GM12865 (cell line): ENCODE measurements at places on chromosomes 7 and 10.

- no peak for DNase-seq
Measured at GRCh38 chr10:35633006-35633980, 8.8 kb downstream of the FZD8 start.

DNA sequence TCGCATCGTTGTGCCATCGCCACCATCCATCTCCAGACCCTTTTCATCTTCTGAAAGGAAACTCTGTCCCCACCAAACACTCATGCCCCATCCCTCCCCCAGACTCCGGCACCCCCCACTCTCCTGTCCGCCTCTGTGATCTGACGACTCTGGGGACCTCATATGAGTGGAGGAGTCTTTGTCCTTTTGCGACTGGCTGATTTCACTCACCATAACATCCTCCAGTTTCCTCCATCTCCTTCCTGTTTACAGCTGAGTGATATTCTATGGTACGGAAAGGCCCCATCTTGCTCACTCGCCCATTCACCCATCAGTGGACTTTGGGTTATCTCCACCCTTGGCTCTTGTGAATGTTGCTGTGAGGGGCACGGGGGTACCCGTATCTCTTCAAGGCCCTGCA, 11.8 kb upstream of the INSIG1 start:
- DNase-seq: peak; percentile 34

DNA sequence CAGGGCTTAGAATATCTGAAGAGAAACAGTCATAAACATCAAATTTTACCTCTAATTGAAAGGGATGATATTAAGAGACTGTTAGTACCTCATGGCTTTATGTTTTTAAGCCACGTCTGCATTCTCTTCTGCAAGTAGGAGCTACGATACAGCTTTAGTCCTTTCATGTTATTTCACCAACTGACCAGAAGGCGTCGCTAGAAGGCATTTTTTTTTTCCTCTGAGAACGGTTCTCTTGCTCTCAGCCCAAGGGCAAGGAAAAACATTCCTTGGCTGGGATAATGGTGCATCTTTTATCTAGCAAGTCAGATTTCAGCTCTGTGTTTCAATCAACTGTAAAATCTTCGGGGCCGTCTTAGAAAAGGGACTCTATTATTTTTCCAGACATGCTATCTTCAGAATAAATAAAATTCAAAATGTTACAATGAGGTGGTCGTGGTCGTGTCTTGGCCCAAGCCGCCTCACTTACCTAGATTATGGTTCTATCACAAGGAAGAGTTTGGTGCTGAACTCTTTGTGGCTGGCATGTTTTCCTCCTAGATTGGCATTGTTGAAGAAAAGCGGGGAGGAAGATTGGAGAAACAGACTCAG, 41.6 kb upstream of the LYZL2 start:
- peak; percentile 69 for DNase-seq

GRCh38 chr10:103499881-103500280, 6.4 kb downstream of the NEURL1 start:
- no peak for DNase-seq

DNA sequence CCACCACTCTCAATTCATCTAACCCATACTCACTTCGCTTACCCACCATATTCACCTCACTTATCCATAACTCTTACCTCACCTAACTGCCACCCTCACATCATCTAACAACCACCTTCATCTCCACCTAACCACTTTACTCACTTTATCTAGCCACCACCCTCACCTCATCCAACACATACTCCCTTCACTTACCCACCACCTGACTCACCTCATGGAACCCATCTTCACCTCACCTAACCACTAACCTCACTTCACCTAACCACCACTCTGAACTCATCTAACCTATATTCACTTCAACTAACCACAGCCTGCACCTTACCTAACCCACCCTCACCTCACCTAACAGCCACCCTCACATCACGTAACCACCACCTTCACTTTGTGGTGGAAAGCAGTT, 84.2 kb downstream of the VIPR2 start:
- DNase-seq: no peak

GRCh38 chr7:154794147-154794780, 208.7 kb downstream of the PAXIP1 start:
- DNase-seq: peak; percentile 11

DNA sequence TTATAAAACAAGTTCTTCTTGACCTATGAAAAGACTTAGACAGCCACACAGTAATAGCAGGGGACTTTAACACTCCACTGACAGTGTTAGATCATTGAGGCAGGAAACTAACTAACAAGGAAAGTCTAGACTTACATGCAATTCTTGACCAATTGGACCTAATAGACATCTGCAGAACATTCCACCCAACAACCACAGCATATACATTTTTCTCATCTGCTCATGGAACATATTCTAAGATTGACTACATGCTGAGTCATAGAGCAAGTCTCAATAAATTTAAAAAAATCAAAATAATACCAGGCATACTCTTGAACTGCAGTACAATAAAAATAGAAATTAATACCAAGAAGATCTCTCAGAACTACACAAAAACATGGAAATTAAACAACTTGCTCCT, 219.5 kb upstream of the HPS1 start:
- DNase-seq: no peak

GRCh38 chr7:50671386-50671785, 106.2 kb upstream of the DDC start:
- DNase-seq: no peak

GRCh38 chr10:70593513-70593890, 9.0 kb downstream of the PRF1 start:
- DNase-seq: no peak

DNA sequence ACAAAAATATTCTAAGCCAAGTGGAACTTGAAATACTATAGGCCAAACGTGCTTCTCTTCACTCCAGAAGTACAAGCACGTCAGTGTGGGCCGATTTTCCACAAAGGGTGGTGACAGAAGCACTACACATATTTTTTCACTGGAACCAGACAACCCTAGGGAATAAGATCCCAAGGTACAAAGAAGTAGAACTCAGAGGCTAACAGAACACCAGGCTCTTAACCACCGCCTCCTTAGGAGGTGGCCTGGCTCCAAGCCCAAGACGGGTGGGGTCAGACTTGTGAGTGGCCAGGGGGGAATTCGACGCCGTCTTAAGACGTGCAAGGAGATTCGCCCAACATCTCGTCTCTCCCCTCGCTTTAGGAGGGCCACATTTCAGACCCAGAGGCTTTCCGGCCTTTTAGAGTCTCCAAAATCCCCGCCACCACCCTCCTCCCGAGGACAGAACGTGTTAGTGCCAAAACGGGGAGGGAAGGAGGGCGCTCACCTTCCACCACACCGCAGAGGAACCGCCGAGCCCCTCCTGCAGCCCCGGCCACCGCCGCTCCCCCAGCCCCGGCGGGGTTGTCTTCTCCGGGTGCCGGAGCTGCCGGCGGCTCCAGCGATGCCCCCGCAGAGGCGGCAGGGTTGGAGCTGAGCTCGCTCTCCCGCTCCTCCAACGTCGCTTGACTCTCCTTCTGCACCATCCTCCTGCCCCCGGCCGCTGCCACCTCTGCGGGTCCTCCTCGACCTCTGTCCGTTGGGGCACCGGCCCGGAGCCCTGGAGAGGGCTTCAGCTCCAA, 716 bp downstream of the OGA start:
- peak; percentile 81 for DNase-seq

DNA sequence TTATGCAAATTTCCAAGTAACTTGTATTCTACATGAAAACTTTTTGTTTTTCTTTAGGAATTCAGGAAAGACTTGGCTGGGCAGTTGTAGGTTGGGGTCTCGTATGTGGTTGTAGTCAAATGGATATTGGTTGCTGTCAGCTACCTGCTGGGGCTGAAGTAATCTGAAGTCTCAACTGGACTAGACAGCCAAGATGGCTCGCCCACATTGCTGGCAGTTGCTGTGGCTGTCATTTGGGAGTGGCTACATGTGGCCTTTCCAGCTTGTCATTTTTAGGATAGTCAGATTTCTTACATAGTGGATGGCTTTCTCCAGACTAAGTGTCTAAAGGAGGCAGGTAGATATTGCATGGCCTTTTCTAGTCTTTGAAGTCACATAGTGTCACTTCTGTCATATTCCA, 32.6 kb downstream of the EXOC6 start:
- DNase-seq: no peak

- no peak for DNase-seq
Measured at GRCh38 chr10:117945651-117946050, 101.1 kb downstream of the RAB11FIP2 start.
